ENCODE measurements at places on chromosomes 13 and 19. TPM values are rescaled to one million over a fixed set of nuclear protein-coding genes. Genes with fewer than 3 reads are reported as not detected.

The IGFL2 gene
- total RNA-seq, result not detected

The MBD3L3 gene
- not detected for total RNA-seq

The KMT2B gene
- 137 TPM for total RNA-seq

The SLC27A5 gene
- 15.1 TPM for total RNA-seq

The FLT1 gene
- 1.6 TPM for total RNA-seq

The SYT5 gene
- total RNA-seq, result not detected

The PLVAP gene
- not detected for total RNA-seq

The OLFM4 gene
- not detected for total RNA-seq

The PODNL1 gene
- not detected for total RNA-seq

The TNNI3 gene
- total RNA-seq, result not detected

The C5AR1 gene
- 1.3 TPM for total RNA-seq

The CCNA1 gene
- total RNA-seq, result 0.70 TPM

The ZNF304 gene
- 4.7 TPM for total RNA-seq

The ZNF547 gene
- total RNA-seq, result 3.0 TPM

The ANKRD24 gene
- 0.33 TPM for total RNA-seq

The CHST8 gene
- total RNA-seq, result not detected

The CLDN10 gene
- not detected for total RNA-seq

The DENND1C gene
- total RNA-seq, result 131 TPM

The FZR1 gene
- 51.4 TPM for total RNA-seq

The HSD11B1L gene
- total RNA-seq, result 1.8 TPM

The COLGALT1 gene
- total RNA-seq, result 122 TPM

The IZUMO2 gene
- not detected for total RNA-seq

The CCDC106 gene
- 3.3 TPM for total RNA-seq

The SSC5D gene
- 0.50 TPM for total RNA-seq

The GPR4 gene
- 0.24 TPM for total RNA-seq

The ZNF708 gene
- total RNA-seq, result 15.7 TPM

The CYP2F1 gene
- not detected for total RNA-seq

The MISP gene
- not detected for total RNA-seq

The PNMA8A gene
- not detected for total RNA-seq

The C19orf53 gene
- total RNA-seq, result 83.6 TPM

The PTGER1 gene
- 0.67 TPM for total RNA-seq

The CCDC169 gene
- not detected for total RNA-seq

The ZNF296 gene
- 5.5 TPM for total RNA-seq

The FAM216B gene
- not detected for total RNA-seq

The ARHGAP45 gene
- total RNA-seq, result 320 TPM

The LGALS14 gene
- not detected for total RNA-seq

The LHFPL6 gene
- 0.36 TPM for total RNA-seq

The COMP gene
- total RNA-seq, result not detected

The SIGLEC5 gene
- 0.64 TPM for total RNA-seq

The GPR18 gene
- total RNA-seq, result 13.0 TPM

The SELENOV gene
- not detected for total RNA-seq

The CDC42EP5 gene
- total RNA-seq, result not detected

The REEP6 gene
- total RNA-seq, result 1.7 TPM

The CGB1 gene
- not detected for total RNA-seq

The YJEFN3 gene
- 10.0 TPM for total RNA-seq

The ZNF600 gene
- total RNA-seq, result 11.5 TPM

The NLRP12 gene
- total RNA-seq, result 3.0 TPM

The CALR3 gene
- not detected for total RNA-seq

The SEMA6B gene
- 0.14 TPM for total RNA-seq

The PSG1 gene
- not detected for total RNA-seq

The NECTIN2 gene
- 1.6 TPM for total RNA-seq

The ZSWIM9 gene
- total RNA-seq, result 16.8 TPM

The KASH5 gene
- not detected for total RNA-seq

The CCDC9 gene
- 42.8 TPM for total RNA-seq

The ERICH6B gene
- total RNA-seq, result not detected

The ZFP36 gene
- total RNA-seq, result 27.8 TPM

The RELB gene
- total RNA-seq, result 47.0 TPM
